ENCODE measurements at places on chromosomes 5 and 9. TPM values are rescaled to one million over a fixed set of nuclear protein-coding genes. Genes with fewer than 3 reads are reported as not detected.

PSD2 gene
- polyA plus RNA-seq, result not detected

FAM153A gene
- 7.4 TPM for polyA plus RNA-seq

DIPK1B gene
- polyA plus RNA-seq, result 37.9 TPM

GABBR2 gene
- polyA plus RNA-seq, result 0.37 TPM

ACSL6 gene
- polyA plus RNA-seq, result 7.0 TPM

EFNA5 gene
- 6.9 TPM for polyA plus RNA-seq

ORM2 gene
- 0.44 TPM for polyA plus RNA-seq

GFPT2 gene
- 9.3 TPM for polyA plus RNA-seq

MEIKIN gene
- 0.09 TPM for polyA plus RNA-seq

DNA sequence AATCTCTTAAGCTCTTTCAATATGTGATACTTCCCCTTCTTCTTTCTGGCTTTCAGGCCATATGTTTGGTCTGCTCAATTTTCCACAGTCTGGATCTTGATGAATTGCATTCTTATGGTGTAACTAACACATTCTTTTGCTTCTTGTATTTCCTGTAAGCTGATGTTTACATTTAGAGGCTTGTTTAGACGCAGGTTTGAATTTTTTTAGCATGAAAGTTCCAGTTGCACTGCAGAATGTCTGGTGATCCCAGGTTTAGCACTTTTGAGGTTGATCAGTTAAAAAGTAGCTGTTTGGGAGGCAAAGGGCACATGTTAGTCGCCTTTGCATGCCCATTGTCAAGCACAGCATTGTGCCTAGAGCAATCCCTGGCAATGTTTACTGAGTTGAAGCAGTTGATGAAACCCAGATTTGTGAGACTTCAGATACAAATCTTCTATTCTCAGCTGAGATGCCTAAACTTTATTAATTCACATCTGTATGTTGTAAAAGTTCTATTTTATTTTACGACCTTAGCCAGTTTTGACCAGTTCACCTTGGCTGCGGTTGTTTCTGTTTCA lies 59.6 kb upstream of the SPATA31C2 start:
- DNase-seq, result no peak

GRCh38 chr9:124800306-124801259 lies 23.6 kb downstream of the OLFML2A start:
- peak; percentile 76 for DNase-seq

DNA sequence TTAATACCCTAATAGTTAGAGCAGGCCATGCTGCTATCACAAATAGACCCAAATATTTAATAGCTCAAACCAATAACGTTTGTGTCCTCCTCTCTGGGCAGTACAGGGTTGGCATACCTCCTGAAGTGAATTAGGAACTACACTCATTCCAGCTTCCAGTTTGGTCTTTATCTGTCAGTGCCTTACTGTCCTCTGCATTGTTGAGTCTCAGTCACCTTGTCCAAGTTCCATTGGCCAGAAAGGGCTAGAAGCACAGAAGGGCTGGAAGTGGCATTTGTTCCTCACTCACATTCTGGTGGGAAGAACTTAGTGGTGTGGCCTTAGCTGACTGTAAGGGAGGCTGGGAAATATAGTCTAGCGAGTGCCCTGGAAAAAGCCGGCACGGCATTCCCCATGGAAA lies 11.2 kb downstream of the FXN start:
- no peak for DNase-seq

GRCh38 chr9:71767776-71768321 lies 464 bp downstream of the CEMIP2 start:
- peak; percentile 15 for DNase-seq

- DNase-seq, result no peak
Observed at GRCh38 chr9:127005770-127006314, 91.3 kb downstream of the RALGPS1 start.

GRCh38 chr9:89455356-89455824 lies 42.5 kb downstream of the SEMA4D start:
- DNase-seq, result no peak

DNA sequence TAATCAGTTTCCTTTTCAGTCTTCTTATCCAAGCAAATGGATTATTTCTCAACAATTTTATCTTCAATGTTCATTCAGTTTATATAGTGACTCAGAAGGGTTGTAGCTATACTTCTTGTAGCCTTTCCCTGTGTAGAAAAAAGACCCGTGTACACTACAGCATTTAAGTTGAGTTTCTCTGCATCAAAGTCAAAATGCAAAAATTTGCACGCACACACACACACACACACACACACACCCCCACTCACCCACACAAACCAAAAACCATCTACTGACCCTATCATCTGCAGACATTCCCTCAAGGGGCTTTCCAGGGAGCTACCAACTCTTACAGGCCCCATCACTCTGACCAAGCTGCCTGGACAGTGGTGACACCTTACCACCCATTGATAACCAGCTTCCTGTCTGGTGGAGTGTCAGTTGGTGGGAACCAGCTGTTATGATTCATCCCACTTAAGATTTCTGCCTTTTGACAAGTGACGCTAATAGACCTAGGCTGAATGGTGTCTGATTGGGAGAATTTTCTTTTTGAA lies 12.2 kb upstream of the ELL2 start:
- no peak for DNase-seq

- no peak for DNase-seq
Observed at GRCh38 chr5:19179571-19179970, 808.4 kb downstream of the CDH18 start.

GRCh38 chr5:172178301-172178987 lies 9.6 kb downstream of the STK10 start:
- DNase-seq, result no peak

DNA sequence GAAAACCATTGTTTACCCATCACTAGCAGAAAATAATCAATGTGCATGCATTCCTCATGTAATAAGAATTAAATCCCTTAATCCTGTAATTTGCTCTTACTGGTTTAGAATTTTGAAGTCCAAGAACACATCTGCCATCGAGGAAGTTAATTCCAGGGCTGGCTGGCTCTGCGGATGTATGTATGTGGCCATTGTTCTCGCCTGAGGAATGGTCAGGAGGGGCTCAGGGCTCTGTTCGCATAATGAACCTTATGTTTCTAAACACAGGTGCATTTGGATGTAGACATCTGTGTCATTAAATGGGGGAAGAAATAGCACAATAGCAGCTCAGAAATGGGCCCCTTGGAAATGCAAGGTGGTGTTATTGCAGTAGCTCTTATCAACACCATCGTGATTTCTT lies 148.6 kb upstream of the GAS1 start:
- no peak for DNase-seq

GRCh38 chr5:53008751-53009150 lies 19.6 kb downstream of the ITGA2 start:
- no peak for DNase-seq

- DNase-seq, result no peak
Observed at GRCh38 chr9:95528908-95529502, 12.2 kb upstream of the PTCH1 start.

DNA sequence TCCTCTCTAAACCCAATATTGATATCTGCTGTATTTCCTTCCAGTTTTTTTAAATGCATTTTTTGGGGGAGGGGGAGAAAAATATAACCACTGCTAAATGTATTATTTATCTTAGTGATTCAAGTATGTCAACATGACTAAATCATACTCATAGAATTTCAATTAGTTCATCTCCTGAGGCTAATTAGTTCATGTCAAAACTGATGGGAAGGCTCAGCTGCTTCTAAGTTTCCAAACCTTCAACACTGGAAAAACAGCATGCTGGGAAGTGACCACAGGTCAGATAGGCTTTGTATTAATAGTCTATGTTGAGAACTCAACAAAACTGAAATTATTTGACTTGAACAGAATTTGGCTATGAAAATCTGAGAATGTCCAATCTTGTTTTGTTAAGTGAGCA lies 118.7 kb downstream of the TTLL11 start:
- no peak for DNase-seq

GRCh38 chr9:1154739-1155138 lies 104.6 kb downstream of the DMRT2 start:
- no peak for DNase-seq

- DNase-seq, result no peak
Observed at GRCh38 chr5:122412966-122413365, 100.9 kb downstream of the SNCAIP start.

GRCh38 chr5:120122703-120123102 lies 341.4 kb upstream of the PRR16 start:
- no peak for DNase-seq

- peak; percentile 63 for DNase-seq
Observed at GRCh38 chr9:81613002-81613812, 76.1 kb downstream of the TLE1 start.

DNA sequence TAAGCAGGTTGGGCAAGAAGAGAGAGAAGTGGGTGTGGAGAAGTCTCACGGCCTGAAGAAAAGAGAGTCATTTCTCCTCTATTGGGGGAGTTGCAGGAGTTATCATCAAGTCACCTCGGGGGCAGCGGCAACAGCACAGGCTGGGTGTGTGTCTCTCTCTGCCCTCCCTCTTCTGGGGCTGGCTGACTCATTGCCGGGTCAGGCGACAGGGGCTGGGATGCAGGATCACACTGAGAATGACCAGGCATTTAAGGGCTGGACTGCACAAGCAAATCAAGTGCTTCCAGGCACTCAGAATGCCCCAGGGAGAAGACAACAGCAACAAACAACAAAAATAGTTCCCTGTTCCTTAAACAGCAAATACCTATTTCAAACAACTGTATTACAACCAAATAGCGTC lies 6.3 kb upstream of the EQTN start:
- DNase-seq, result no peak

- DNase-seq, result no peak
Observed at GRCh38 chr5:53631251-53631650, 70.8 kb downstream of the NDUFS4 start.

GRCh38 chr5:50595199-50595598 lies 71.2 kb upstream of the PARP8 start:
- no peak for DNase-seq

DNA sequence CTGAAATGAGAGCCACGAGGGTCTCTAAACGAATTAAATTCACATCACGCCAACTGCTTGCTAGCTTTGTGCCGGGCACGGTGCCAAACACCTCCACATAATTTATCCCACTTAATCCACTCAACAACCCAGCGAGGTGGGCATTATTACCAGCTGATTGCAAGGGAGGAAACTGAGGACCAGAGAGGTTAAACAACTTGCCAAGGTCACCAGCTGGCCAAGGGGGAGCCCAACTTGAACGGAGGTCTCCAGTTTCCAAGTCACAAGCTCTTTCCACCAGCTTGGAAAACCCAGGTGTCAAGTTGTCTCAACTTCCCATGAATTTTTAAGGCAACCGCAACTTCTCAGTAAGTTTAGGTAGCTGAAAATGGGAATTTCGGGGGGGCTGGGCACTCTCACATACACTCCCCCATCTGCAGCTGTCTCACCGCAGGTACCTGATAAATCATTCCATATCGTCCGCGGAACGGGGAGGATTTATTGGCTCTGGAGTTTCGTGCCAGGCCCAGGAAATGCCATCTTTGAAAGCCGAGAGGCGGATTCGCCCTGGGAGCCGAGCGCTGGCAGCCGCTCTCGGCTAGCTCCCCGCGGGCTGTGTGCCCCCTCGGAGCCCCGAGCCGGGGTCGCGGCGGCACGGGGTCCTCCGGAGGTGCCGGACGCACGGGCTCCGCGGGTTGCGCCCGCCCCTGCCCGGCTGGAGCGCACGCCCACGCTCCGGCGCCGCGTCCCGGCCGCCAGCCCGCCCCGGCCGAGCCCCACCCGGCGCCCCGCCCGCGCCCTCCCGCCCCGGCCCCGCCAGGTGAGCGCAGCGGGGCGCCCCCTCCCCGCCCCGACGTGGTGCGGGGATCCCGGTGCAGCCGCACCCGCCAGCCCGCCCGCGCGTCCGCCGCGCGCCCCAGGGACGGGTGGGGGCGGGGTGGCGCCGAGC lies 617 bp downstream of the PTPN3 start:
- DNase-seq, result no peak

- DNase-seq, result no peak
Observed at GRCh38 chr5:120644516-120644915, 180.4 kb downstream of the PRR16 start.

GRCh38 chr5:176636426-176636825 lies 6.0 kb downstream of the EIF4E1B start:
- DNase-seq, result no peak

DNA sequence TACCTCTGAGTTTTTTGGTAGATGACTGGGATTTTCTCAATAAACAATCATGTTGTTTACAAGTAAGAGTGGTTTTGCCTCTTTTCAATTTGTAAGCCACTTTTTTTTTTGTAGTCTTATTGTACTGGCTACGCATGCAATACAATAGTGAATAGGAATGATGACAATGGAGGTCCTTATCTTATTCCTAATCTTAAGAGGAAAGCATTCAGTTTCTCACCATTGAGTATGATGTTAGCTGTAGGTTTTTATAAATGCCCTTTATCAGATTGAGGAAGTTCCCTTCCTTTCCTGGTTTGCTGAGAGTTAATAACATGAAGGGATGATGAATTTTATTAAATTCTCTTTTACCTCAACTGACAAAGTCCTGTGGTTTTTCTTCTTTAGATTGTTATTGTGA lies 155.2 kb downstream of the ADAMTSL1 start:
- no peak for DNase-seq

DNA sequence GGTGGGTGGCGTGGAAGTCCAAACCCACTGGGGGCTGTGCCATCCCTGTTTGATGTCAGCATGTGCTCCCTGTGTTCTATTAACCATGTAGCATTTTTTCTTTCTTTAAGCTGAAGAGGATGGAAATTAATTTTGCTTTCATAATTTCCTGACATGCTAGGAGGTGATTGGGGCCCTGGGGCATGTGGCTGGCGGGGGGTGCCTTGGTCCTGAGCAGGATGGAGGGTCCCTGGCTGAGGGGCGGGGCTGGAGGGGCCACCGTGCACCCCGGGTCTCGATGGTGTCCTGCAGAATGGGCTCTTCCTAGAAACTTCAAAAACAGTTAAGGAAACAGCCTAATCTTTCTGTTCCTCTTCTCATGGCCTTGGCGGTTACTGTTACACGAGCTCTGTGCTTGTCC lies 69.3 kb upstream of the IRX4 start:
- no peak for DNase-seq

DNA sequence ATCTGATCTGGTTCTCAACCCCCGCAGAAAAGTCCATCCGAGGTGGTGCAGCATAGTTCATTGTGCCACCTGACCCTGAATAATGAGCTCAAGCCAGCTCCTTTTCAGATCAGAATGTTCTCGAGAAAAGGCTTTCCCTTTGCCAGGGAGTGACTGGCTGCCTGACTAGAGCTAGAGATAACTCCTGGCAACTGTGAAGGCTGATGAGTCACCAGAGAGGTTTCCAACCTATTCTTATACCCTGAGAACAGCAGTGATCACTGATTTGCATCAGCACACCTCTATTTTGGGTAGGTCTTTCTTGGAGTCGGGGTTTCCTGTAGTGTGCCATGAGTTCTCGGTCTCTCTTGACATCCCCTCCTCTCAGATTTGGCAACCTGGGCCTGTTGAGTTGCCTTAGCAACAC lies 127.9 kb downstream of the PIK3R1 start:
- DNase-seq, result no peak

GRCh38 chr5:60809891-60810425 lies 34.1 kb downstream of the ELOVL7 start:
- DNase-seq, result no peak

- no peak for DNase-seq
Observed at GRCh38 chr5:114062932-114063867, 298.7 kb upstream of the KCNN2 start.

- DNase-seq, result no peak
Observed at GRCh38 chr5:111937094-111937493, 180.1 kb upstream of the NREP start.

Measured in heart right ventricle (tissue), 16 donors.